ENCODE measurements at places on chromosomes 3 and 15.
A peak's percentile ranks its signal among the peaks of the same experiment; 100 is the strongest.

DNA sequence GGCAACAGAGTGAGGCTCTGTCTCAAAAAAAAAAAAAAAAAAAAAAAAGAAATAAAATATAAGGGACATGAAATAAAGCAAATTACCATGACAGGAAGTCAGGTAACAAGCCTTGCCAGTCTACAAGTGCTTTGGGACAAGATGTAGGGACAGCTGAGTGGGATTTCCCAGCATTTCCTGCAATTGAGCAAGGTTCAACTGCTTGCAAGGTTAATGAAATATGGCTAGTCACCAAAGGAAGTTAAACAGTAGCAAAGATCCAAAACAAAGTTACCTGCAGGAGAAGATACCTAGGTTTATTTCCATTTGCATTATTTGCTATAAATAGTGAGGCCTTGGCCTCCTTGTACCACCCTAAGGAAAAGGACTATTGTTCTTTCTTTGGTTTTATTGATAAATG lies 22.3 kb upstream of the CNOT10 start:
- H3K27ac ChIP-seq = no peak overlapping the region
- H3K4me3 ChIP-seq = no peak overlapping the region

GRCh38 chr3:49790626-49791411 lies 4.5 kb upstream of the IP6K1 start:
- no peak overlapping the region for H3K4me3 ChIP-seq
- no peaks in the 10 kb centered on the region for H3K27me3 ChIP-seq
- no peak for ATAC-seq
- peaks cover 16% of the 10 kb centered on the region for H3K4me1 ChIP-seq

GRCh38 chr15:94451466-94451865 lies 220.1 kb downstream of the MCTP2 start:
- peaks cover 16% of the 10 kb centered on the region for H3K36me3 ChIP-seq
- no peaks in the 10 kb centered on the region for H3K27me3 ChIP-seq
- H3K4me3 ChIP-seq = no peak overlapping the region
- no peak for ATAC-seq
- H3K4me1 ChIP-seq = no peaks in the 10 kb centered on the region
- H3K27ac ChIP-seq = no peak overlapping the region

GRCh38 chr3:34886443-34886842 lies 752.9 kb upstream of the ARPP21 start:
- no peaks in the 10 kb centered on the region for H3K4me1 ChIP-seq
- peak; percentile 36 for ATAC-seq
- H3K27ac ChIP-seq = no peak overlapping the region

GRCh38 chr15:88627463-88627862 lies 6.3 kb downstream of the AEN start:
- peaks cover 58% of the 10 kb centered on the region for H3K36me3 ChIP-seq
- H3K27me3 ChIP-seq = no peaks in the 10 kb centered on the region
- peak overlapping the region; percentile 88 for H3K27ac ChIP-seq
- peak overlapping the region; percentile 2 for H3K4me3 ChIP-seq
- H3K4me1 ChIP-seq = peaks cover 78% of the 10 kb centered on the region

GRCh38 chr15:96351761-96352603 lies 21.5 kb downstream of the NR2F2 start:
- no peak for ATAC-seq
- H3K4me3 ChIP-seq = no peak overlapping the region
- no peak overlapping the region for H3K27ac ChIP-seq

GRCh38 chr15:78978601-78979179 lies 33.8 kb upstream of the CTSH start:
- H3K4me3 ChIP-seq = peak overlapping the region; percentile 81
- no peaks in the 10 kb centered on the region for H3K27me3 ChIP-seq
- H3K4me1 ChIP-seq = peaks cover 66% of the 10 kb centered on the region

DNA sequence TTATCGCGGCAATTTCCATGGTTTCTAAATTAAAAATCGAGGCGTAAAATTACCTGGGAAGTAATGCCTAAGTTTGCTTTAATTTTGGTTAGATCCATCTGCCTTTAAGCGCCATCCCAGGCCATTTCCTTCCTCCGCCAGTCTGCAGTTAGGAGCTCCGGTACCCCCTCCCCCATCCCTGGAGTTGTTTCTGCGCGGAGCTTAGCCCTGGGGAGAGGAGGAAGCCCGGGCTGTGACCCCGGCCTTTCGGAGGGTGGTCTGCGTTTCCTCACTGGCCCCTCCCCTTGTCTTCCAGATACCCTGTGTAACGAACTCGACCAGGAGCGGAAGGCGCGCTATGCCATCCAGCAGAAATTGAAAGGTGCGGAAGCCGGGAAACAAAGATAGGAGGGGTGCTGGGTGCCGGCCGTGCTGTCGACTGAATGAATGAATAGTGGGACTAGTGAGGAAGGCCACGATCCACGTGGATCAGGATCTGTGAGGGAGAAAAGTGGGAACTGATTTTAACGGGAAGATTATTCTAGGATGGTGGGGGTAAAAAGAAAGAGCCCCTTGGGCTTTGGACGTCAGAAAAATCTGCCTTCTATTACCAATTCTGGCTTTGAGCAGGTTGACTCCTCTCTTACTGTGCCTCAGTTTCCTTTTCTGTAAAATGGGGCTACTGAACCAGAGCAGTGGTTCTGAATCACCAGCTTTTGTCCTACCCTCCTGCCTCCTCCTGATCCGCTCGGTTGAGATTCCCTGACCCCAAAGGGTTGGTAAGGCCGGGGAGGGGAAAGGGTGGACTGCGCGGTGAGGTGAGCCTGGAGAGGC lies 6.7 kb downstream of the RNU6-1 start:
- peaks cover 51% of the 10 kb centered on the region for H3K4me1 ChIP-seq
- H3K36me3 ChIP-seq = no peaks in the 10 kb centered on the region
- H3K27me3 ChIP-seq = peaks cover 81% of the 10 kb centered on the region
- peak overlapping the region; percentile 43 for H3K4me3 ChIP-seq

DNA sequence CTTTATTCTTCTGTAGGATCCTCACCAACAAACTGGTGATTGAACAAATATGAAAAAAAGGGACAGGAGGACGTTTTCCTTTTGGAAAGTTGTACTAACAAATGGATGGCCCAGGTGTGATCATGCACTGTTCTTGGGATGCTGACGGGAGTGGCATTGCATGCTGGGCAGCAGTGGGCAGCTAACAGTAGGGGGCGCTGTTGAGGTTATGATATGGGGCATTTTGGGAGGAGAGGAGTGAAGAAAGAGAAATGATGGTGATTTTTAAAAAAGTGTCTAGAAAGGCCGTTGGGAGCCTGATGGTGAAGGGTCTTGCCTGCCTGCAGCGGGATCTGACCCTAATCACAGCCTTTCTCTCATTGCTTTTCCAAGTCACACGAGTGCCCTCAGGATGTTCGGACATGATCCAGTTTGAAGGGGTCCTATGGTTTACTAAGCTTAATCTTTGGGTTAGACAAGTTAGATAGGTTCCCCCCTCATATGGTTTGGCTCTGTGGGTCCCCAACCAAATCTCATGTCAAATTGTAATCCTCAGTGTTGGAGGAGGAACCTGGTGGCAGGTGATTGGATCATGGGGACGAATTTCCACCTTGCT lies 46.2 kb upstream of the PRTG start:
- no peak overlapping the region for H3K27ac ChIP-seq
- no peaks in the 10 kb centered on the region for H3K36me3 ChIP-seq
- H3K4me1 ChIP-seq = no peaks in the 10 kb centered on the region
- no peak overlapping the region for H3K4me3 ChIP-seq
- H3K27me3 ChIP-seq = peaks cover 18% of the 10 kb centered on the region

DNA sequence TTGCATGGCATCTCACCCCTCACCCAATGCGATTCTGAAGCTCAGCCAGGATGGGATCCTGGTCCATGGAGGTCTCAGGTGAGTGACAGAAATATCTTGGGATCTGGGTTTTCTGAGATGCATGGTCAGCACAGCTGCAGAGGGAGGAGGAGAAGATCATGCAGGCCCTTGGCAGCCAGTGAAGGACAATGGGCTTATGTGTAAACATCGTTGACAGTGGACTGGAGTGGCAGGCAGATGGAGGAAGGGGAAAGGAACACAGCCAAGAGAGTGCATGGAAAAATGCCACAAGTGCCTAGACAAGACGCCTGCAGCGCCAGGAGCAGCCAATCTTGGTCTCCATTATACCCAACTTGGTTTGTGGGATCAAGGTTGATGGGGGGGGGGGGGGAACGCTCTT lies 347.9 kb downstream of the MCTP2 start:
- H3K27me3 ChIP-seq = peaks cover 57% of the 10 kb centered on the region
- H3K36me3 ChIP-seq = no peaks in the 10 kb centered on the region
- H3K4me1 ChIP-seq = no peaks in the 10 kb centered on the region
- ATAC-seq = no peak
- no peak overlapping the region for H3K27ac ChIP-seq

- peaks cover 15% of the 10 kb centered on the region for H3K27me3 ChIP-seq
- H3K4me1 ChIP-seq = no peaks in the 10 kb centered on the region
- H3K27ac ChIP-seq = no peak overlapping the region
These were observed 70.2 kb upstream of the PIK3R4 start for GRCh38 chr3:130816561-130817445.

GRCh38 chr3:30752970-30753369 lies 141.5 kb downstream of the GADL1 start:
- H3K4me3 ChIP-seq = no peak overlapping the region
- peaks cover 16% of the 10 kb centered on the region for H3K4me1 ChIP-seq
- no peaks in the 10 kb centered on the region for H3K36me3 ChIP-seq
- H3K27ac ChIP-seq = no peak overlapping the region

GRCh38 chr3:67685499-67685898 lies 31.1 kb upstream of the SUCLG2 start:
- peak overlapping the region; percentile 94 for H3K27ac ChIP-seq
- peaks cover 28% of the 10 kb centered on the region for H3K4me1 ChIP-seq
- no peaks in the 10 kb centered on the region for H3K27me3 ChIP-seq
- no peaks in the 10 kb centered on the region for H3K36me3 ChIP-seq
- peak overlapping the region; percentile 40 for H3K4me3 ChIP-seq

DNA sequence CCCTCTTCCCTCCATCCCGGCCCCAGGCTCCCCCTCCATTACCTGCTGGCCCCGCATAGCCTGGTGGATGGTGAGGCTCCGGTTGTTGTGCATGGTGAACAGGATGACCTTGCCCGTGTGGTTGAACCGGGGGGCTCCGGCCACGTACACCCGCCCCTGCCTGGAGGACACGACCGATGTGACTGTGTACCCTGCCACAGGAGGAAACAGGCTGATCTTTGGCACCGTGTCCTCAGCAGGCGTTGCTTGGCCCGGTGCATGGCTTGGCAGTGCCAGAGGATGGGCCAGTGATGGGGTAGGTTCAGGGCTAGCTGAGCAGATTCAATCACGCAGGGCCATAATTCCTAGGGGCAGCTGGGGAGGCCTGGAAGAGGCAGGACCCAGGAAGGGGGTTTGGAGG lies 58.1 kb downstream of the FEM1B start:
- no peak overlapping the region for H3K27ac ChIP-seq
- no peak for ATAC-seq
- no peaks in the 10 kb centered on the region for H3K36me3 ChIP-seq
- peaks cover 9% of the 10 kb centered on the region for H3K4me1 ChIP-seq
- H3K27me3 ChIP-seq = peaks cover 53% of the 10 kb centered on the region
- H3K4me3 ChIP-seq = no peak overlapping the region

DNA sequence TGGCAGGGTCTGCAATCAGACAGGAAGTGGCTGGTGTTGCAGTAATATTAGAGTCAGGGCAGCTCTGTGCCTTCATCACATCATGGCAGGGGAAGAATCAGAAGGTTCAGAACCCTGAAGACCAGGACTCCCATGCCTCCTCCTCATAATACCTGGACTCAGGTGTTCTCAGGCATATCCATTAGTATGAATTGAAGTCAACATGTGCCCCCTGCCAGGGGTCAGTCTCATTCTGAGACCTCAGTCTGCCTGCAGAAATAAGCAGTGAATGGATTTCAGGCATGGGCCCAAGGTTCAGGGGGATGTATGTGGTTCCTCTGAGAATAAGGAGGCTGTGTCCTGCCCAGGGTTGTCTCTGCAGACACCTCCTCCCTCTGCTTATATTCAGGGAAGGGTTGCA lies 74.2 kb downstream of the SPSB4 start:
- peaks cover 38% of the 10 kb centered on the region for H3K27me3 ChIP-seq
- H3K4me1 ChIP-seq = no peaks in the 10 kb centered on the region
- no peak for ATAC-seq
- H3K36me3 ChIP-seq = no peaks in the 10 kb centered on the region

DNA sequence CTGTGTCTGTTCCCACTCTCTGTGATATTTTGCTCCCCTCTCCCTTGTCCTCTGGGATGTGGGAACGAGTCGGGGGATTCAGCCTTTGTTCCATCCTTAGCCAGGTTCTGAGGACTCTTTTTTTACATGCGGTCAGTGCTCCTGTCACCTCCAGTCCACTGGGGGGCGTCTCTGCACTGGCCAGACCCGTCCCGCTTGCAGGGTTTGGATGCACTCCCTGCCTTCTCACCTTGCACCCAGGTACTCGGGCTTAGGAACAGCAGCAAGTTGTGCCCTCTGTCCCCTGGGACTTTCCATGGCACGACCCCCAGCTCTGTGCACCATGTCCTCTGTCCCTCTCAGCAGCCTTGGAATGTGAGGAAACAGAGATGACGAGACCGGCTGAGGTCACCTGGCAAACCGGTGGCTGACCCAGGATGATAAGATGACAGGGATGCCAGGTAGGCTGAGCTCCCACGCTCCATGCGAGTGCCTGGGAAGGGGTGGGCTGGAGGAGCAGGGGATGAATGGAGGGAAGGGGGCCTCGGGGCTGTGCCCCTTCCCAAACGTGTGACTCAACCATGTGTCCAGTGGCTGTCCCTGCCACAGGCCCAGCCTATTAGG lies 27.3 kb upstream of the FGD5 start:
- H3K4me1 ChIP-seq = no peaks in the 10 kb centered on the region
- peaks cover 65% of the 10 kb centered on the region for H3K27me3 ChIP-seq
- no peak overlapping the region for H3K27ac ChIP-seq
- H3K36me3 ChIP-seq = no peaks in the 10 kb centered on the region

- H3K27me3 ChIP-seq = peaks cover 60% of the 10 kb centered on the region
- no peak within 1 kb of the TSS for H3K27ac ChIP-seq
- peak within 1 kb of the TSS; percentile 74 for H3K4me3 ChIP-seq
- ATAC-seq = peak; percentile 94
- peaks cover 39% of the 10 kb centered on the region for H3K4me1 ChIP-seq
These were observed at the start of gene RPP25 for GRCh38 chr15:74956648-74957475. Gene RPP25, minus strand, starts transcription at chr15:74956772. Its CDS starts 189 bp downstream, at chr15:74956583.

- no peak overlapping the region for H3K27ac ChIP-seq
- no peak for ATAC-seq
- no peaks in the 10 kb centered on the region for H3K4me1 ChIP-seq
- no peak overlapping the region for H3K4me3 ChIP-seq
- H3K36me3 ChIP-seq = no peaks in the 10 kb centered on the region
- no peaks in the 10 kb centered on the region for H3K27me3 ChIP-seq
These were observed 28.6 kb downstream of the PAQR9 start for GRCh38 chr3:142934887-142935269.

DNA sequence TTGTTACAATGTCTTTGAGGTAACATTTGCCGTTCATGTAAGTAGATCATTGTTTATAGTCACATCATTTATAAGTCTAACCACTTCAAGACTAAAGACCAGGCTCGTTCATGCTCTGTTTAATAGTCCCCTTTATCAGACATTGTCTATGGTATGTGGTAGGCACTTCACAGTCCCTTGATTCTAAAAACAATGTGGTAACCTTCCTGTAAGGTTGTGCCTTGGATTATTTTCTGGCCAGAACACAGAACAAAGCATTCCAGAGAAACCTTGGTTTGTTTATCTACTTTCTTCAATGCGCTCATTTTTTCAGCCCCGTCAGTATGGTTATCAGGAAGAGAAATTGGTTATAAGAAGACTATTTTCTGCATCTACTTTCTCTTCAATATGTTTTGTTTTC lies 16.3 kb upstream of the ST3GAL6 start:
- no peaks in the 10 kb centered on the region for H3K36me3 ChIP-seq
- no peak for ATAC-seq

GRCh38 chr3:78911394-78911793 lies 856.4 kb downstream of the ROBO1 start:
- H3K4me3 ChIP-seq = no peak overlapping the region
- ATAC-seq = no peak
- no peak overlapping the region for H3K27ac ChIP-seq

Data from stimulated activated memory B cell treated with anti-CD40 and anti-IgM and Interleukin-4, amounts not matched to agents 10 μg/mL and 1 μg/mL and 100 μg/mL, for 72 hours (primary cell).